Smooth muscle cell of the pulmonary artery (primary cell): ENCODE measurements at places on chromosomes 6 and 20. TPM values are rescaled to one million over a fixed set of nuclear protein-coding genes. Genes with fewer than 3 reads are reported as not detected.

The SIRPA gene
- 7.9 and 13.6 TPM in 2 replicates for total RNA-seq

The DPM1 gene
- 39.4 and 43.4 TPM in 2 replicates for total RNA-seq

The FAM162B gene
- total RNA-seq: 2.2 and 11.5 TPM in 2 replicates

The NTSR1 gene
- 0.03 and 0.07 TPM in 2 replicates for total RNA-seq

The ARFGEF3 gene
- total RNA-seq: 1.0 and 3.1 TPM in 2 replicates

The SRC gene
- 24.1 and 35.9 TPM in 2 replicates for total RNA-seq

The SLC18B1 gene
- 3.4 and 4.4 TPM in 2 replicates for total RNA-seq

The SIRT5 gene
- total RNA-seq: 6.2 and 7.3 TPM in 2 replicates

The ADGRF5 gene
- total RNA-seq: 5.5 and 39.0 TPM in 2 replicates

The PLCB4 gene
- total RNA-seq: 4.8 and 6.9 TPM in 2 replicates

The SPEF1 gene
- total RNA-seq: 0.13 and 0.20 TPM in 2 replicates

The TRIM38 gene
- 7.5 and 10.2 TPM in 2 replicates for total RNA-seq

The VSTM2L gene
- total RNA-seq: 2.1 and 2.5 TPM in 2 replicates

The TBPL1 gene
- 25.1 and 33.0 TPM in 2 replicates for total RNA-seq
